ENCODE measurements at places on chromosomes 5 and 9.
A peak's percentile ranks its signal among the peaks of the same experiment; 100 is the strongest.

DNA sequence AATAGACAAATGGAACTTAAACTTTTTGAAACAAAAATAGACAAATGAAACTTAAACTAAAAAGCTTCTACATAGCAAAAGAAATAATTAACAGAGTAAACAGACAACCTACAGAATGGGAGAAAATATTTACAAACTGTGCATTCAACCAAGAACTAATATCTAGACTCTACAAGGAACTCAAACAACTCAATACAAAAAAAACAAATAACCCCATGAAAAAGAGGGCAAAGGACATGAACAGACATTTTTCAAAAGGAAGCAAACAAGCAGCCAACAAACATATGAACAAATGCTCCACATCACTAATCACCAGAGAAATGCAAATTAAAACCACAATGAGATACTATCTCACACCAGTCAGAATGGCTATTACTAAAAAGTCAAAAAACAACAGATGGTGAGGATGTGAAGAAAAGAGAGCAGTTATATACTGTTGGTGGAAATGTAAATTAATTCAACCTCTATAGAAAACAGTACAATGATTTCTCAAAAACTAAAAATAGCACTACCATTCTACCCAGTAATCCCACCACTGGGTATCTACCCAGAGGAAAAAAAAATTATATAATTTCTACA lies 170.8 kb upstream of the RGMB start:
- DNase-seq: no peak

DNA sequence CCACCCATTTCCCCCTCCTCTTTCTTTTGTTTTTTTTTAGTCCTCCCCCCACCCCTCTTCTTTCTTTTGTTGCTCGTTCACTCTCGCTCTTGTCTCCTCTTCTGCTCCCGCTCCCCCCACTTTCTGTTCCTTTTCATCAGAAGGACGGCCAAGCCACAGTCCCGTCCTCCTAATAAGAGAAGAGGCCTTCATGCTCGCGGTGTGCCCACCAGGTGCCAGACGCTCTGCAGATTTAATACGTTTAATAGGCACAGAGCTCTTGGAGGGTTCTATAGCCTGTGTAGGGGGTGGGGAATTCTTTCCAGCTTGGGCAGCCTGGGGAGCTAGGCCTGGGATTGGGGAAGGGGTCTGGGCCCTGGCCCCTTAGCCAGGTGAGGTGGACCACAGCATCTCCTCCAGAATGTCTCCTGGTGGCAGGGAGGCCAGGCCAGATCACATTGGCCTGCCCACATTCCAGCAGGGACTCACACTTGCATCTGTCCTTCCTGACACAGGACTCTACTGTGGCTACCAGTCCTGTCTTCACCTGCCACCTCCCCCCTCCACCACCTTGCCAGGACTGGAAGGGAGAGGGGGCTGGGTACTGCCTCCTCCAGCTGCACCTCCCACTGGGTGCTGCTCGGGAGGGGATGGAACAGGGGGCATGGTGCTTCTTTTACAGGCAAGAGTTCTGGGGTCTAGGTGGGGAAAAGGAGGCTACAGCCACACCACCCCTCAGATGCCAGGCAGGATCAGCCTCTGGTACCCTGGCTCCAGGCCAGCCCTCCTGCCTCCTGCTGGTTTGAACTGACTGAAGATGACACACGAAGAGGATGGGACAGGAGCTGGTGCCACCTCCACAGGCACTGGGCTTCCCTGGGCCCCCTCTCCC lies 6.1 kb upstream of the BARX1 start:
- DNase-seq: no peak

- no peak for DNase-seq
Measured at GRCh38 chr5:39203275-39203922, 16.0 kb downstream of the FYB1 start.

DNA sequence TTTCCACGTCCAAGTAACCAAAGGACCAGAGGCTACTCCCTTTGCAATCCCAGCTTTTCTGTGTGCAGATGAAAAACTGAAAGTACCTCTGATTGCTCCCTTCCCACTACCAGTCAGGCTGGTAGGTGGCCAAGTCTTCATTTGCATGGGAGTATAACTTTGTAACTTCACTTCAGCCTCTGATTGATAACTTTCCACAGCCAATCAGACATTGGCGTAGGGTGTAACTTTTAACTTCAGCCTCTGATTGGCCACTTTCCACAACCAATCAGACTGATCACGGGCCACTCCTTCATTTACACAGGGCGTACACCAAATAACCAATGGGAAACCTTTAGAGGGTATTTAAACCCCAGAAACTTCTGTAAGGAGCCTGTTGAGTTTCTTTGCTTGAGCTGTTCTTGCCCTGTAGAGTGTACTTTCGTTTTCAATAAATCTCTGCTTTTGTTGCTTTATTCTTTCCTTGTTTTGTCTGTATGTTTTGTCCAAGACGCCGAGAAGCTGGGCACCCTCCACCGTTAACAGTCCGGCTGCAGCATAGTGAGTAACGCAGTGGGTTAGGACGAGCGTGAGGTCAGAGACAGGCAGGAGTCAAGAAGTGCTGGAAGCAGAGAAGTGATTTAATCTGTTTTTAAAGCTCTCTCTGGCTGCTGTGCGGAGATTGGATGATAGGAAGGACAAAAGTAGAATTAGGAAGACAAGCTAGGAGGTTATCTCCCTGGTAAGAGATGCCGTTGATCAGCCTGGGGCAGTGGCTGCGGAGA lies 3.5 kb upstream of the EXOSC2 start:
- no peak for DNase-seq

DNA sequence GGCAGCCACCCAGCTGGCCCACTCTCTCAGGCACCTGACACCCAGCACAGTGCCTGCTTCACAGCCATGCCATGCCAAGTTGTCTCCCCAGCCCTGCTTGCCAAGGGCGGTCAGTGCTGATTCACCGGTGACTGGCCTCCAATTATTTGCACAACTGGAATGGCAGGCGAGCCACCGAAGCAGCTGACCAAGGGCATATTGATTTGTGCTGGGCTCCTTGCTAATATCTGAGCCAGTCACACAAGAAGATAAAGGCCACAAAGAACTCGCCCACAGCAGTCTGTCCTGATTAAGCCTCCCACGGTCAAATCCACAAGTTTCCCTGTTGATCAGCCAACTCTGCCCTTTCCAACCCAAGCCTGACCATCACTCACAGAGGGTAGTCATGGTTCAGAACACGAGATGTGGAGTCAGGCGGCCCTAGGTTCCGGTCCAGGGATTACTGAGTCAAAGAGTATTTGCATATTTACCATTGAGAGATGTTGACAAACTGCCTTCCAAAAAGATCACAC lies 6.4 kb upstream of the EEIG1 start:
- DNase-seq: no peak

GRCh38 chr9:19117039-19117716 lies 10.1 kb downstream of the PLIN2 start:
- DNase-seq: no peak

- DNase-seq: no peak
Measured at GRCh38 chr5:151026679-151027078, 6.3 kb downstream of the GPX3 start.

- DNase-seq: no peak
Measured at GRCh38 chr5:91315701-91316100, 67.4 kb downstream of the ARRDC3 start.

DNA sequence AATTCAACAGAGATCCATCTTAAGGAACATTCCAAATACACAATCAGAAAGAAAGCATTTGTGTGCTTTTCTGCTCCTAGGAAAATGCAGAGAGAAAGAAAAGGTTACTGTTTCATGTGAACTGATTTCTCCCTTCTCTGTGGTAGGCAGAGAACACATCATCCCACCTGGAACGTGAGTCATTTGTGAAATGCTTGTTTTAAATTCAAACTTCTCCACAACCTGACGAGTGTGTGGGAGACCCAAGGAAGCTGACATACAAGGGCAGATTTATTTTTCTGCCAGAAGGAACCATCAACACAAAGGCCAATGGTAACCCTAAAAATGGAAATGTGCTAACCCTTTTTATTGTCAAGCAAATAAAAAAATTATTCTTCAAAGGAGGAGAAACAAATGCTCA lies 156.4 kb downstream of the EFNA5 start:
- no peak for DNase-seq

GRCh38 chr5:142782976-142783530 lies 12.9 kb downstream of the ARHGAP26 start:
- no peak for DNase-seq

DNA sequence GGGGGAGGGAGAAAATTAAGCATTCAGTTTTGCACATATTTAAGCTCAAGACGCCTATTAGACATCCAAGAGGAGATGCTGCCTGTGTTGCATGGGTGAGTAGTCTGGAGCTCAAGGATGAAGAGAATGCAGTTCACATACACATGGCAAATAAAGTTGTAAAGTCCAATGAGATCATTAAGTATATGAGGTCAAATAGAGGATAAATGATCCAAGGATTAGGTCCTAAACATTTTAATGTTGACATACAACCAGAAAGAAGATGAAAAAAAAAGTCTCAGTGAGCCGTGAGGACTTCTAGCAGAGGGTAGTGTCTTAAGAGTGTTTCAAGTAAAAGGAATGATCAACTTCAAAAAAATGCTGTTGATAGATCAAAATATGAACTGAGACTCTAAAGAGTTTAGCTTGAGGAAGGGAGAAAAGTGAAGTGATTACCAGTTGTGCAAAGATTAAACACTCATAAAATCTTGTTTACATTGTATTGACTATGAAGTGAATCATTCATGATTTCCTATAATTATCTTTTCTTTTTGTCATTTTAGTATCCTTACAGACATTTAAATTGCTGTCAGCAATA lies 251.8 kb downstream of the ZNF608 start:
- DNase-seq: no peak

GRCh38 chr5:135186662-135187522 lies 152.9 kb upstream of the PITX1 start:
- DNase-seq: no peak

GRCh38 chr5:164002214-164002613 lies 496.8 kb downstream of the MAT2B start:
- no peak for DNase-seq

DNA sequence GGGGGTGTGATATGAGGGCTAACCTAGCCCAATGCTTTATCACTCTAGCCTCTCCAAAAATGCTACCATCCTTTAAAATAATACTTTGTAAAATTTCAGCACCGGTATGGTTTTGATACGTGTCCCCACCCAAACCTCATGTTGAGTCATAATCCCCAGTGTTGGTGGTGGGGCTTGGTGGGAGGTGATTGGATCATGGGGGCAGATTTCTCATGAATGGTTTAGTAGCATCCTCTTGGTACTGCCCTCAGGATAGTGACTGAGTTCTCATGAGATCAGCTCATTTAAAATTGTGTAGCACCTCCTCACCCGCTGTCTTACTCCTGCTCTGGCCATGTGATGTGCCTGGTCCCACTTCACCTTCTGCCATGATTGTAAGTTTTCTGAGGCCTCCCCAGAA lies 35.0 kb upstream of the ANKH start:
- DNase-seq: no peak

DNA sequence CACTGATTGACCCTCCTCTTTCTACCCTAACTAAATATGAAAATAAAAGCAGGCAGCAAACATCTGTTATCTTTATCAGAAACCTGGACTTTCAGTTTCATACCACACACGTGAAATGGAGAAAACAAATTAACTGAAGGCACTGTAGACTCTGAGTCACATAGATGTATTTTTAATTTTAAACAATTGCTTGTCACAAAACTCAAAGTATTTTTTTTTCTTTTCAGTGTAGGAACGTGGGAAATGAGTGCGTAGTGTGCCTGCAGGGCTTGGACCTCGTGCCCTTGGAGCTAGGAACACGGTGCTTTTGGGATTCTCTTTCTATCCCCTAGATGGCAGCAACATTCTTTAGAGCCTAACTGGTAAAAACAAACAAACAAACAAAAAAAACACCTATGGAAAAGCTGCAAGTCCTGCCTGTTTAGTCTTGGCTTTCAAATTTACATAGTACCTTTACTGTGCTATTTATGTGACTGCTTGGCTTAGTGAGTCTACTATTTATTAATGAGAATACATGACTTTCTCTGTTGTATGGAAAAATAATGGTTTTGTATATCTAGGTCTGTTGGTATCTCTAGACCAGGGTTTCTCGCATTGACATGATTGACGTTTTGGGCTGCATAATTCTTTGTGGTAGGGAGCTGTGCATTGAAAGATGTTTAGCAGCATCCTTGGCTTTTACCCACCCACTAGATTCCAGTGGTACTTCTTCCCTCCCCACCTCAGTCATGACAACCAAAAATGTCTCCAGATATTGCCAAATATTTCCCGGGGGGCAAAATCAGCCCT lies 16.8 kb upstream of the ACTBL2 start:
- DNase-seq: peak; percentile 1
